Stimulated activated CD4-positive, alpha-beta T cell treated with anti-CD3 and anti-CD28 coated beads, Interleukin-12 subunit alpha, Interleukin-12 subunit beta, amount 100 ng/mL, for 24 hours (primary cell): ENCODE measurements at places on chromosomes 6 and 20.

DNA sequence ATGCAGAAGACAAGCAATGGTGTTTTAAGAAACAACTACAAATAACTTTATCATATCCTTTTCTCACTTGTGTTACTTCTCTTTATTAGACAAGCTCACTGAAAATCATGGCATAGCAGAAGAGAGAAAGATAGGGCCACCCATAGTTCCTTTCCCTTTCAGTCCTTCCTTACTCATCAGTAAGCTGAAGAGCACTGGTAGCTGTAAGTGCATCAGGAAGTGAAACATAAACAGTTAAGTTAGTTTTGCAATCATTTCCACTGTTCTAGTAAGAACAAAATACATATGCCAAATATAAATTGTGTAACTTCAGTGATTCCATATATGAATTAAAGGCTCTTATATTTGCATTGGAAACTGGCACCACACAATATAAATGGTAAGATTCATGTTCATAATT, 220.1 kb downstream of the HACE1 start:
- no peak for DNase-seq

GRCh38 chr6:154511791-154512190, 1.3 kb upstream of the CNKSR3 start:
- DNase-seq = no peak

DNA sequence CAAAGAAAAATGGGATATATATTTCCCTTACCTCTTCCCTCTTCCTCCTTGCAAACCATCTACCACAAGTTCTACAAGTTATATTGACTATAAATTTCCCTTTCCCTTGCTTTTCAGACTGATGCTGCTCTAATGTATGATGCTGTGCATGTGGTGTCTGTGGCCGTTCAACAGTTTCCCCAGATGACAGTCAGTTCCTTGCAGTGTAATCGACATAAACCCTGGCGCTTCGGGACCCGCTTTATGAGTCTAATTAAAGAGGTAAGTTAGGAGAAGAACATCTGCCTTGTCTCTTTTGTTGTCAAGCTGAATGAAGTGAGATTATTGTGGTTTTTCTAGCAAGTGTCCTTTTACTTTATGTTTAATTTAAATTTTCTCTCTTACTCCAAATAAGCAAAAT, 406.0 kb downstream of the GRIK2 start:
- no peak for DNase-seq

- DNase-seq = no peak
These were observed 1.1 kb upstream of the TRAM2 start for GRCh38 chr6:52577778-52578463.

DNA sequence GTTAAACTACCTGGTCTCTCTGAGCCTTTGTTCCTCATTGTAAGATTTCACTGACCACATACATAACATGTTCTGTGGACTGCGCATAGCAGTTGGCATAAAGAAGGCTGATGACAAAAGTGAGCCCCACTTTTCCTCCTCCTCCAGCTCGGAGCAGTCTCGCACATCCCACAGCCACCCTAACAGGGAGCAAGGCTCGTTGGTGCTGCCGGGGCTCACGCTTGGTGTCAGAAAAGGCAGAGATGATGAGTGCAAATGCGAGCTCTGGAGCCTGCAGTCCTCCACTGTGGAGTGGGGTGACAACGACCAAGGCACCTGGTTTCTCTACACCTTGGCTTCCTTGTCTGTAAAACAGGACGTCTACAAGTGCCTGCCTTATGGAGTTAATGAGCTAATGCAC, 9.7 kb downstream of the TGM3 start:
- no peak for DNase-seq

GRCh38 chr6:167106406-167106805, 16.5 kb upstream of the CCR6 start:
- DNase-seq = no peak

DNA sequence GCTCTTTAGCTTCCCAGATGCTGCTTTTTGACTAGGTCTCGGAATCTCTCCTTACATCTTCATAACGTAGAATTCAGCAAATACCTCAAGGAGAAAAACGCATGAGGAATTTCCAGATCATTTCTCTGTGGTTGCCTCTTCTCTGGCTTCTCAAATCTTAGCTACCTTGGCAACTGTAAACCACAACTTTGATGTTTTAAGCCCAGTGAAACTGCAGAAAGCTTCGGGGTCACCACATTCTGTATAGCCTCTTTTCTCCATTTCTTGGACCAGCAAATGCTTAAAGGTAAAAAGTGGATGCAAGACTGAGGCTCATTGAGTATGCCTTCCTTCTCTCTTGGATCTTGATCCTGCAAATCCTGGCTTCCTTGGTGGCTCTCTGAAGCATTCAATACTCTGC, 125.5 kb upstream of the FBXL4 start:
- no peak for DNase-seq

DNA sequence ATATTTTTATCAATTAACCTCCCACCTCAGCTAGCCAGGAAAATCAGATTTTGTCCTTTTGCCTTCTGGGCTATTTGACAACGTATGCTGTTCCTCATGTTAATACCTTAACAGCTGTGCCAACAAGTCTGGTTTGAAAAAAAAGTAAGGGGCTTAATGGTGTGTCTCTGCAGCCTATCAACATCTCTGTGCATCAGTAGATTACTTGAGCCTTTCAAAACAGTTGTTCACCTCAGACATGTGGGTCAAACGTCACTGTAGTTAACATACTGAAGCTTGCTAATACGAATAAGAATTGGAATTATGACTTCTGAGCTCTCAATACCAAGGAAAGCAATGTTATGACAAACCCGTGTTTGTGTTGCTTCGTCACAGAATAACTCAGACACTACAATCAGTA, 23.0 kb downstream of the CEP57L1 start:
- no peak for DNase-seq

DNA sequence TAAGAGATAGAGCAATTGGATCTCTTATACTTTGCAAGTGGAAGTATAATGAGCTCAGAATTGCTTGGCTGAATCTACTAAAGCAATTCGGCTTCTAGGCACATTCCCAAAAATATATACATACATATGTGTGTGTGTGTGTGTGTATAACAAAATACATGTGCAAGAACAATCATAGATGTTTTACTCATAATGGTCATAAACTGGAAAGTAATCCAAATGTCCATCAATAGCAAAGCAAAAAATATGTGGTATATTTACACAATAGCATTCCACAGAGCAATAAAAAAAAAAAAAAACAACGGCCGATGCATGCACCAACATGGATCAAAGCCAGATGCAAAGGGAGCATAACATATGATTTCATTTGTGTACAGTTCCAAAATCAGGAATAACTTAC, 707.9 kb downstream of the RFPL4B start:
- no peak for DNase-seq

- no peak for DNase-seq
These were observed 117.7 kb downstream of the PLEKHG1 start for GRCh38 chr6:150717419-150717818.

DNA sequence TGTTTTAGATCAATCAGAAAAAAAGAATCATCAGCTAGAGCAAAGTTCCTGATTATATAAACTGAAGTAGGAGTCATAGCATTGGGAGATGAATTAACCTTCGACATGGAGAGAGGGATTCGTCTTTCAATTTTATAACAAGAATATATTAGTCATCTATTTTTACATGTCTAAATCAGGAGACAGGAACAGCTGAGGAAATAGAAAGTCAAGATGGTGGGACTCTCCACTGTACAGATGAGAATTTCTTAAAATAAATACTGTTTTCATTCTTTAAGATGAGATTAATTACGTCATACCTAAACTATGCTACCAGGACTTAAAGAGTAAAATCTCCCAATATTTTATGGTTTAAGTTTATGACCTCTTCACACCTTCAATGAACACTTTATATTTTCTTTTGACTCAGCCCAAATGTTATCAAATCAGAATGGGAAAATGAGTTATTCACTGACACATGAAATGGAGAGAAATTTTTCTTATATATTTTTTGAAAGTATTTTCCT, 1137.7 kb downstream of the EPHA7 start:
- DNase-seq = no peak

DNA sequence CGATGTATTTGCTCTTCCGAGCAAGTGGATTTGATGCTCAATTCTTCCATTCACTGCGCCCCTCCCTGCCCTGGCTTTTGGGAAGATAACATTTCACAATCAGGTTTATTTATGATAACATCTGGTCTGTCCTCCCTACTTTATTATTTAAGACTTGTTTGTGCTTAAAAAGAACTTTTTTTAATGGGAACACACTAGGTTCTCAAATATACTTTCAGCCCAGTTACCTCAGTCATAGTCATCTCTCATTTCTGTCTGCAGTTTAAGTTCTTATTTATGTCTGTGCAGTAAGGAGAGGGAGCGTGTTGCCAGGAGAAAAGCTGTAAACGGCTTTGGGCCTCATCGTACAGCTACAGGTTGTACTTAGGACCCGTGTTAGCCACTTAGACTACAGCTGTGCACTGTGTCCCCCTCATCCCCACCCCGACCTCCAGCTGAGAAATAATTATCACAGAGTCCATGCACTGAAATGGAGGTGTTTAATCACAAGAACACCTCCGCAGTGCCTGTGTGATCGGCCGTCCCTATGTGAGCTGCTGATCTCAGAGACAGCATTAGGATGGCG, 99.3 kb downstream of the RPP40 start:
- no peak for DNase-seq

GRCh38 chr6:44373051-44373450, 14.5 kb upstream of the CDC5L start:
- DNase-seq = no peak

DNA sequence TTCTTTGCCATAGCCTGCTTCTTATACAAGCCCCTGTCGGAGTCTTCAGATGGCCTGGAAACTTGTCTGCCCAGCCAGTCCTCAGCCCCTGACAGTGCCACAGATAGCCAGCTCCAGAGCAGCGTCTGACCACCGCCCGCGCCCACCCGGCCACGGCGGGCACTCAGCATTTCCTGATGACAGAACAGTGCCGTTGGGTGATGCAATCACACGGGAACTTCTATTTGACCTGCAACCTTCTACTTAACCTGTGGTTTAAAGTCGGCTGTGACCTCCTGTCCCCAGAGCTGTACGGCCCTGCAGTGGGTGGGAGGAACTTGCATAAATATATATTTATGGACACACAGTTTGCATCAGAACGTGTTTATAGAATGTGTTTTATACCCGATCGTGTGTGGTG, 29.5 kb downstream of the SLCO4A1 start:
- DNase-seq = no peak

DNA sequence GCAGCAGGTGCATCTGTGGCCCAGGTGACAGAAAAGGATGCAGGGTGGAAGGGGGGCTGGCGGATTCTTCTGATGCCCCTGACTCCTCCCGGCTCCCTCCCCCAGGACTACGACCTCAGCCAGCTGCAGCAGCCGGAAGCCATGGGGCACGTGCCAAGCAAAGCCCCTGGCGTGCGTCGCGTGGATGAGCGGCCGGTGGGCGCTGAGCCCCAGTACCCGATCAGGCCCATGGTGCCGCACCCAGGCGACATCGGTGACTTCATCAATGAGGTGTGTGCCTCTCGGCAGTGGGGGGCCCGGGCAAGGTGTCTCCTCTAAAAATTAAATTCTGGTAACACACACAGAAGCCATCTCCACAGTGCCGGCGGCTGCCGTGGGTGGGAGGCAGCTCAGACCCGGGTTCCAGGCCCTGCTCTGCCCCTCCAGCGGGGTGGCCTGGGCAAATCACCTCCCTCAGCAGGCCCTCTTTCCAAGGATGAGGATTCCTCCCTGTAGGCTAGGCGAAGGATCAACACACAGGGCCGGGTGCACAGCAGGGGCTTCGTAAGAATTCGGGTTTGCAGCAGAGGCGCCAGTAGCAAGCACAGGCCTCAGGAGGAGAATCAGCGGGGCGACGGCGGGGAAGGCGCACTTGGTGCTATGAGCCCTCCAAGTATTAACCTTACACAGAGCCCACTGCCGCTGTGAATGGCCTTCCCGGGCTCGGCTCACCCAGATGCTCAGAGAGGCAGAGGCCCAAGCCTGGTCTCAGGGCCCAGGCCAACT, 131.5 kb downstream of the TAF4 start:
- no peak for DNase-seq

DNA sequence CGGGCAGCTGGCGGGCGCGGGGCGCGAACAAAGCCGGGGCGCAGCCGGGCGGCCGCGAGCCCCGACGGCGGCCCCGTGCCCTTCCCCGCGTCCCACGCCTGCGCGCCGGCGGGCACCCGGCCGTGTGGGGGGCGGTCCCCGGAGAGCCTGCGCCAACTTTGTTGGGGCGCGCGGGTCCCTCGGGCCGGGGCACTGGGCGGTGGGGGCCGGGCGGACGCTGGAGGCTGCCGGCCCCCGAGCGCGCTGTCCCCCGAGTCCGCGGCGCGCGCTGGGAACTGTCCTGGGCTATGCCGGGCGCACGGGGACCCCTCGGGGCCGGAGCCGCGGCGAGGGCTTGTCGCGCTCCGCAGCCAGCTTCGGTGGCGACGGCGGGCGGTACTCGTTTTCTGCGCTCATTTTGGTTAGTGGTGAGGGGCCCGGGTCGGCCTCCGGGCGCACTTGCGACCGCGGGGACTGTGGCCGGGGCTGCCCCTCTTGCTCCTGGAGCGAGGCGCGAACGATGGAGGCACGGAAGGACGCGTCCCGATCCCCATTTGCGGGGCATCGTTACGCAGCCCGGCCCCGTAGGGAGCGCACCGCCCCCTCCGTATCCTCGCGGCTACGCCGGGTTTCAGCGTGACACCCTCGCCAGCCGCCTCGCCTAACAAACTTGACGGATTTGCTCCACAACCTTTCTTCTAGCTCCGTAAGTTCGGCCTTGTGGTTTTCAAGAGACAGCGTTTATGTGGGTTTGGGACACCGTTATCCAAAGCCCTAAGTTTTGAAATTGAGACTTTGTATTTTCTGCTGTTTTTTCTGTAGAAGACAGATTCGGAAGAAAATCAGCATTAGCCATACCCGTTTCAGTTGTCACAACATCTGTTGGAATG, 622 bp downstream of the SS18L1 start:
- DNase-seq = no peak

- no peak for DNase-seq
These were observed 203.3 kb upstream of the IMPG1 start for GRCh38 chr6:76275746-76276145.

DNA sequence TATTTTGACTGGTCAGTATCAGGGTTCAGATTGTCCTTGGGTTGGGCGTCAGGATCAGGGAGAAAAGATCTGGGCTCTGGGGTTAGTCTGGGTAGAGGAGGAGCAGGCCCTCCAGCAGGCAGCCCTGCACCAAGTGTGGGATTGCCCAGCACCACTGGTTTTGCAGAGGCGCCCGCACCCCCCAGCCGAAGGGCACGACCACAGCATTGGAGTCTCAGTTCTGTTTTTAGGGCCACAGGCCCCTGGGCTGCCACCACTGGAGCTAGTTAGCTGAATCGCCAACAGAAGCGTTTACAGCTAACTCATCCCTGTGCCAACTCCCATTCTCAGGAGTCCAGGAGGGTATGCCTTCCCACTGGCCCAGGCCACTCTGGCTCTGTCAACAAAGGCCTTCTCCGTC, 84.2 kb downstream of the TCP11 start:
- no peak for DNase-seq

DNA sequence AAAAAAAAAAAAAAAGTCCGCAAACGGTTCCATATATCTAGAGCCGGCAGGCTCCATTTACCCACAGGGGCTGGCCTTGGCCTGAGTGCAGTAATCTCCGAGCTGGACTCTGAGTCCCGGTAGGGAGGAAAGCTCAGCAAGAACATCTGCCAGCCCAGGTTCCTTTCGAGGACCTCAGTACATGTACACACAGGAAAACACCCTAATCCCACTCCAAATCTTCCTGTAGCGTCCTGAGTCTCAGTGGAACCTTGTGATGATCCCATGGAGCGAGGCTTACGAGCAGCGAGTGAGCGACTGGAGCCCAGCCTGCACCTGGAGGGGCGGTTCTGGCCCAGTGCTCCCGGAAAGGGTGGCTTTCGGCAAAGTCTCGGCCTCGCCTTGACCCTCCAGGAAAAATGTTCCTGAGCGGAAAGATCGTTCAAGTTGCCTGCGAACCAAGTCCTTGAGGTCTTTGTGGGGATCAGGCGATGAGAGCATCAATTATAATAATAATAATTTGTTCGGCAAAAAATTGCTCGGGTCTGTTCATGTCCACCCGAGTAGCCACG, 32.1 kb downstream of the PRSS16 start:
- DNase-seq = no peak
